ENCODE measurements at places on chromosomes 1 and 21. TPM values are rescaled to one million over a fixed set of nuclear protein-coding genes. Genes with fewer than 3 reads are reported as not detected.

TSACC gene
- total RNA-seq: not detected

SYT2 gene
- total RNA-seq: not detected

MOV10 gene
- total RNA-seq: 97.3 TPM

CLCA4 gene
- total RNA-seq: not detected

RNF2 gene
- 25.3 TPM for total RNA-seq

PLEKHN1 gene
- total RNA-seq: 1.4 TPM

CD1B gene
- total RNA-seq: not detected

EDARADD gene
- total RNA-seq: not detected

KCNE2 gene
- not detected for total RNA-seq

ZNF683 gene
- total RNA-seq: not detected

LCE2A gene
- not detected for total RNA-seq

NUCKS1 gene
- 76.0 TPM for total RNA-seq

HENMT1 gene
- 3.0 TPM for total RNA-seq

TMEM54 gene
- 64.8 TPM for total RNA-seq

IGSF21 gene
- not detected for total RNA-seq

PANK4 gene
- 45.3 TPM for total RNA-seq

ZBTB8B gene
- not detected for total RNA-seq

IVL gene
- not detected for total RNA-seq

MROH9 gene
- total RNA-seq: not detected

OR10T2 gene
- not detected for total RNA-seq

TTC34 gene
- total RNA-seq: 0.10 TPM

FAAH gene
- 0.97 TPM for total RNA-seq

PALMD gene
- total RNA-seq: 83.9 TPM

SPTA1 gene
- total RNA-seq: not detected

PTCH2 gene
- 0.19 TPM for total RNA-seq

CENPL gene
- 5.3 TPM for total RNA-seq

NBPF8 gene
- total RNA-seq: 5.2 TPM

CFHR1 gene
- not detected for total RNA-seq

RGS4 gene
- 351 TPM for total RNA-seq

KCNJ9 gene
- total RNA-seq: not detected

ALX3 gene
- not detected for total RNA-seq

CELA2B gene
- not detected for total RNA-seq

S100B gene
- total RNA-seq: not detected

NGF gene
- not detected for total RNA-seq

RAD54L gene
- 1.3 TPM for total RNA-seq

IL10 gene
- total RNA-seq: not detected

EXO1 gene
- total RNA-seq: 4.3 TPM

EPS8L3 gene
- total RNA-seq: not detected

Data from glomerular endothelial cell (primary cell).